ENCODE measurements at places on chromosomes 7 and 10.

DNA sequence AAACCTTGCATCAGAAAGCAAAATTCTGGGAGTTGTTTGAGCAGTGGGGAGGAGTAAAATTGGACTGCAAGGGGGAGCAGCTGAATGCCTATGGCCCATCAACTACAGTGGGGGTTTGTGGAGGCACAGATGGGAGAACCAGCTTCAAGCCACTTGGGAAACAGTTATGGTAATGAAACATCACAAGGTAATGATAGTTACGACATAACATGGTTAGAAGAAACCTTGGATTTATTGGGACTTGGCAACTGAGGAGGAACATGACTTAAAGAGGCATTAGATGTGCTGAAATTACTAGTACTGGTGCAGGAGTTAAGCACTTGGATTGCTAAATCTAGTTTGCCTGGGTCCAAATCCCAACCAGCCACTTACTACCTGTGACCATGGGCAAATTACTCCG is 868.4 kb downstream of the KCNMA1 start:
- DNase-seq: no peak

DNA sequence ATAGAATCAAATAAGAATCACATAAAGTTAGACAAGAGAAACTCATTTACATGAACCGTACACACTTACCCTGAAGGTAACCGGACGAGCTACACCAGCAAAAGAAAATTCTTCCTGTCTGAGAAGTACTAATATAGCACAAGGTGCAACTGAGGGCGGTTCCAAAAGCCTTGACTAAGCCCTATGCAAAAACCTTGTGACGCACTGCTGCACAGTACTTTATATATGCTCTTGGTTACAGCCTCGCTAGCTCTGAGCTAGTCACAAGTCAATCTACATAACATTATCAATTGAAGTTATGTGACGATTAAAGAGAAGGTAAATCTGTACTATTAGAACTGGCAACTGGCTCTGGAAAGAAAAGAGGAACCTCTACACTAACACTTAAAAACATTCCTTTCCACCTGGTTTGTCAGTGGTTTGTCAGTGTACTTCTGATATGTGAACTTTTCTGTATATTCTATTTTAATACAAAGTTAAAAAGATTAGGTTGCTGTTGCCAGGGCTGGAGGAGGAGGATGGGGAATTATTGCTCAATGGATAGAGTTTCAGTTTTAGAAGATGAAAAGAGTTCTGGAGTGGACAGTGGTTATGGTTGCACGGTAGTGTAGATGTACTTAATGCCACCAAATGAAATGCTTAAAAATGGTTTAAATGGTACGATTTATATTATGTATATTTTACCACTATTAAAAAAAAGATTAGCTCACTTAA is 21.6 kb downstream of the NT5C3A start:
- DNase-seq: peak; percentile 83

DNA sequence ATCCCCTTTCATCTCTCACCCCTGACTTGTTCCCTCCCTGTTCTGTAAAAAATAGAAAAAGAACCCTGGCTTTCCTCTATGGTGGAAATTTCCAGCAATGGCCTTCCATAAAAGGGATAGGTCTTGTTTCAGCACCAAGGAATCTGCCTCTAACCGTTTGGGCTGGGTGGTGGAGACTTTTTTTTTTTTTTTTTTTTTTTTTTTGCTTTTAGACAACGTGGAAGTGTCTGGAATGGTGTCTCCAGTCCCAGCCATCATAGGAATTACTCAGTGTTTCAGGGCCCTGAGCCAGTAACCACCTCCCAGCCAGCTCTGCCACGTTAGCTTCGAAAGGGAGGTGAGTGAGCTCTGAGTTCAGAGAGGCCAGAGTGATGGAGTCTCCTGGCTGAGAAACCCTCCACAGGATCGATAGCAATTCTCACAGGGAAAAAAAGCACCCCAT is 97.3 kb upstream of the COL1A2 start:
- no peak for DNase-seq

- no peak for DNase-seq
These were observed 1.9 kb downstream of the HHEX start for GRCh38 chr10:92691591-92692079.

DNA sequence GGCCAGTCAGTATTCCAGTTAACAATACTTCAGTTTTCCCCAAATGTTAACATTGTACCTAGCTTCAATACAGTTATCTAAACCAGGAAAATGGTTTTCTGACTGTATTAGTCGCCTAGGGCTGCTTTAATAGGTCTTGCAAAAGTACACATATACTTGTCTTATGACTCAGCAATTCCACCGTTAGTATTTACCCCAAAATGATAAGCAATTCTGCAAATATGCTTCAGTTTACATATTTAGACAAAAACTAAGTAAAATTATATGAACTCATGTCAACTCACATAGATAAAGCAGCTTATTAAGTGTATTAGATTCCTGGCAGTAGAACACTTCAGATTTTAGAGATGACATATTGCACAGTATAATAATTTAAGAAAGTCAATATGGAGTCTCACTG is 363.3 kb downstream of the ARL4A start:
- no peak for DNase-seq

DNA sequence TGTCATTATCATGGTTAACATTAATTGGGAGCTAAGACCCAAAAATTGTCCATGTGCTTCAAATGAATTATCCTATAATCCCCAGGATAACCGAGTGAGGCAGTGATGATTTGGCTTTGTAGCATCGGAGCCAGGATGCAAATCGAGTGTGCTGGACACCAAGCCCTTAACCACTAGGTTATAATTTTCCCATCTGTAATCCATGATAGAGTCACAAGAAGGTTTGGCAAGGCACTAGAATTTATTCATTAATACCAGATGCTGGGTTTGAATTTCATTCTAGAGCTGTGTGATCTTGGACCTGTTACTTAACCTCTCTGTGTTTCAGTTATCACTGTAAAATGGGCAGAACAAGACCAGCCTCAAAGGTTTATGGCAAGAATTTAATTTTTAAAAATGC is 21.0 kb upstream of the ITGB1 start:
- DNase-seq: no peak
